ENCODE measurements at places on chromosomes 3 and 15.

- H3K4me1 ChIP-seq = peaks cover 46% of the 10 kb centered on the region
- peak overlapping the region; percentile 89 for H3K27ac ChIP-seq
- H3K36me3 ChIP-seq = no peaks in the 10 kb centered on the region
- DNase-seq = no peak
These were observed 14.5 kb downstream of the TIGIT start for GRCh38 chr3:114308377-114308776.

DNA sequence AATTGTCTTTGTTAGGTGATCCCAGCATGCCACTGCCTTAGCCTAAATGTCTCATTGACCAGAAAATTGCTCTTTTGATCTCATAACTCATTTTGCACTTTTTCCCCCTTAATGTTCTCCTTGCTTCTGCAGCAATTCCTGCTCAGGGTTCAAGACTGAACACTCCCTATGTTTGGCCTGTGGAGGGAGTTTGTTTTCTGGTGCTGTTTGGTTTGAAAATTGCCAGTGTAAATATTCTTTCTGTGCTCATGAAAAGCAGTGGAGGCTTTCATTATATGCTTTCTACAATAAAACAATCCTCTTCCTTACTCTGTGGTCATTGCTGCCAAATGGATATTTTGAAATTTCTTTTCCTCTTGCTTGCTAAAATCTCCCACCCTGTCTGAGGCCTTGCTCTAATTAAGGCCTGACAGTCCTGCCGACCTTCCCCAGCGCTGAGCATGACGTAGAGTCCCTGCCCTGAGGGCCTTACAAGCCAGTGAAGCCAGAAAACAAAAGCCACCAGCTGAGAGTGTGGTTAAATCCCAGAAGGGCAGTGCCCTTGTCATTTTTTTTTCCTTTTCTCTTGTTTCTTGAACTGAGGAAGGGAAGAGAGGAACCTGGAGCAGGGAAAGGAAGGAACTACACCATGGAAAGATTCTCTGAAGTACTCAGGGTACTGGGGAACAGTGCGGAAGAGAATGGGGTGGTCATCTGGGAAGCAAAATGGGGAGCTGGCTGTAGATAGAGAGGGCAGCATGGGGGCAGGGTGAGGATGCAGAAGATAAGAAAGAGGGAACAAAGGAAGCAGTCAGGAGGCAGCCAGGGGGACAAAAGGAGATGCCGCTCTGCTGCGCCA lies 24.8 kb downstream of the ZBTB38 start:
- H3K4me3 ChIP-seq = no peak overlapping the region
- peaks cover 7% of the 10 kb centered on the region for H3K36me3 ChIP-seq
- H3K4me1 ChIP-seq = peaks cover 16% of the 10 kb centered on the region
- DNase-seq = no peak
- peaks cover 3% of the 10 kb centered on the region for H3K27me3 ChIP-seq

DNA sequence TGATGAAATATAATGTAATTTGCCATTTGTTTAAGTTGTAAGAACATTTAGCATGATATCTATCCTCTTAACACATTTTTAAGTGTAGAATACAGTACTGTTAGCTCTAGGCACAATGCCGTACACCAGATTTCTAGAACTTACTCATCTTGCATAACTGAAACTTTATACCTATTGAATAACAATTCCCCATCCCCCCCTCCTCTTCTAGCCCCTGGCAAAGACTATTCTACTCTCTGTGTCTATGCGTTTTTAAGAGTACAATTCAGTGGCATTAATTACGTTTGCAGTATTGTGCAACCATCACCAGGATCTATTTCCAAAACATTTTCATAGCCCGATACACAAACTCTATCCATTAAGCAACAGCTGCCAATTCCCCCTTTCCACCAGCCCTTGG lies 261.7 kb downstream of the PLOD2 start:
- no peaks in the 10 kb centered on the region for H3K27me3 ChIP-seq
- no peaks in the 10 kb centered on the region for H3K4me1 ChIP-seq
- H3K36me3 ChIP-seq = no peaks in the 10 kb centered on the region

DNA sequence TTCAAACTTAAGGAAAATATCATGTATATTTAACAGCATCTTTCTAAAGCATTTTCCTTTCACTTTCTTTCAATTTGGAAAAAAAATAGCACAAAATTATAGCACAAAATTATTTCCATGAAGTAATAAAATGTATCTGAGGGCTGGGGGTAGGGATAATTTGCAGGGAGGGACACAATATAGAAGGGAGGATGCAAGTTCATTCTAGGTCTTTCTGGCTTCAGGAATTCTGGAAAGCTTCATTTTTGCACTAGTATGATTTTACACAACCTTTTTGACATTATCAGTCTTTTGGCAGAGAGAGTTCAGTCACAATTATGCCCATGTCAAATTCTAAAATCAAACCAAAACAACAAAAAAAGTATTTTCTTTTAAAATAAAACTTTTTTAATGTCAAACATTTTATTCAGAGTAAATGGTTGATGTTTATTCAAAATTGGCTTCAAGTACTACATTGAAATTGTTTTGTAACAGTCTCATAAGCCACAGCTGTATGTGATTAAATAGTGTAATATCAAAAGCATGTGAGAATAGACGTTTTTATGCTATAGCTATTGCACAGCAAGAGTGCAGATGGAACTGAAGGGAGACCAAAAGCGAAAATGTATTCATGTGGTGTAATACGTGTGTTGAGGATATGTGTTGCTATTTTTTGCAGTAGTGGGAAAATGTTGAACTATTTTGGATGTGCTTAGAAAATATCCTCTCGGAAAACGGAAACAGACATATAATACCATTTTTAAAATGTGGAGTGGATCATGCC lies 5.8 kb downstream of the RBMS3 start:
- H3K27me3 ChIP-seq = peaks cover 12% of the 10 kb centered on the region
- H3K36me3 ChIP-seq = no peaks in the 10 kb centered on the region
- DNase-seq = no peak
- H3K27ac ChIP-seq = no peak overlapping the region
- peaks cover 6% of the 10 kb centered on the region for H3K4me1 ChIP-seq
- H3K4me3 ChIP-seq = no peak overlapping the region

DNA sequence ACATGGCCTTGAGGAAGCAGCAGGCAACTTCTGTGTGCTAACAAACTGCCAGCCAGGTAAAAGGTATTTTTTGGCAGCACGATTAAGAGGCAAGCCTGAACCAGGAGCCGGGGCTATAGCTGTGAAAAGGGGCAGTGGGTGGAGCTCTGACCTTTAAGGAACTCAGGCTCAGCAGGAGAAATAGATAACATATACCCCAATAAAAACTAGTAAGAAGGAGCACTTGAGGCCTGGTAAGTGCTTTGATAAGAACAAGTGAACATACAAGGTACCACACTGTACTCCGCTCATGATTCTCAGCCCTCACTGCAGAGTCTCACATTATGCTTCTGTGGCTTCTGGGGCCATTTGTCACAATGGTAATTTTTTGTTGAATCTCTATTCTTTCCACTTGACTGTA lies 5.4 kb downstream of the FYCO1 start:
- no peak overlapping the region for H3K4me3 ChIP-seq
- H3K27ac ChIP-seq = no peak overlapping the region
- peaks cover 19% of the 10 kb centered on the region for H3K36me3 ChIP-seq
- peaks cover 33% of the 10 kb centered on the region for H3K4me1 ChIP-seq
- no peaks in the 10 kb centered on the region for H3K27me3 ChIP-seq

GRCh38 chr3:63791974-63792373 lies 27.1 kb upstream of the C3orf49 start:
- DNase-seq = no peak
- H3K27me3 ChIP-seq = peaks cover 3% of the 10 kb centered on the region
- H3K27ac ChIP-seq = no peak overlapping the region
- no peaks in the 10 kb centered on the region for H3K4me1 ChIP-seq
- no peaks in the 10 kb centered on the region for H3K36me3 ChIP-seq

GRCh38 chr3:171844873-171845272 lies 1.7 kb downstream of the TMEM212 start:
- H3K27me3 ChIP-seq = no peaks in the 10 kb centered on the region
- no peak for DNase-seq
- H3K27ac ChIP-seq = no peak overlapping the region
- H3K4me1 ChIP-seq = no peaks in the 10 kb centered on the region
- no peak overlapping the region for H3K4me3 ChIP-seq

DNA sequence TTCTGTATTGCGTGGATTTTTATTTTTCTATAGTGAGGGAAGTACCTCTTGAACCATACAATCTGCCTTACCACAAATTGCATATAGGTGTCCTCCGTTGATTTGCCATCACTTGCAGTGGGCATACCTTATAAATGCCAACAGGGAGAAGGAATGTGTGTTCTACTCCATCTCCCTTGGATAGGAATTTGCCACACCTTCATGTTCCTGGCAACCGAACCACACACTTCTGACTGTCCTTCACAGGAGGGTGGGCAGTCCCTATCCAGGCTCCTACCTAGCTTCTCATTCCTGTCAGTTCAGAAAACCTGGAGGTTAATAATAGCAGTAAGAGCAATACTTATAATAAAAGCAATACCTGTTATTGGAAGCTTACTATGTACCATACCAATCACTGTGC lies 357.7 kb downstream of the EFHB start:
- H3K4me3 ChIP-seq = no peak overlapping the region
- no peak overlapping the region for H3K27ac ChIP-seq
- no peak for DNase-seq
- H3K4me1 ChIP-seq = no peaks in the 10 kb centered on the region

GRCh38 chr15:38459480-38459879 lies 5.6 kb downstream of the FAM98B start:
- no peak for DNase-seq
- peaks cover 49% of the 10 kb centered on the region for H3K4me1 ChIP-seq

- H3K27me3 ChIP-seq = peaks cover 12% of the 10 kb centered on the region
- no peak overlapping the region for H3K27ac ChIP-seq
- no peaks in the 10 kb centered on the region for H3K36me3 ChIP-seq
- no peaks in the 10 kb centered on the region for H3K4me1 ChIP-seq
These were observed 63.7 kb upstream of the DLG1 start for GRCh38 chr3:197362081-197362480.

DNA sequence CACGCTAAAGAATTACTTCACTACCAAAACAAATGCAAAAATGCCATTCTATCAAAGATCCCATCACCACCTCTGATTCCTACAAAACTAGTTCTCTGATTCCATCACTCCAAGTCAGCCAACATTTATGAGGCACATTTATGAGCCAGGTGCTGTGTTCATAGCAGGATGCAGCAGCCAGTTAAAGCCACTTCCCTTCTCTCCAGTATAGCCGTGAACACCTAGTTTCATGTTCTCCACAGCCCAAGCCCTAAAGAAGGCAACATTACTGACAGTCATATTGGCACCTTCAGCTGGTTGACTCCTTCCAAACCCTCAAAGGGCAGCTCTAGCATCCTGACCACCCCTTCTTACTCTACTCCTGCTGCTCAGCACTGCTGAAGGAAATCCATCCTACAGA lies 36.4 kb downstream of the RYK start:
- H3K27me3 ChIP-seq = no peaks in the 10 kb centered on the region
- H3K4me1 ChIP-seq = peaks cover 18% of the 10 kb centered on the region
- no peak overlapping the region for H3K27ac ChIP-seq
- H3K36me3 ChIP-seq = peaks cover 33% of the 10 kb centered on the region
- no peak for DNase-seq
- no peak overlapping the region for H3K4me3 ChIP-seq

GRCh38 chr3:167497903-167498302 lies 24.1 kb upstream of the SERPINI2 start:
- H3K27ac ChIP-seq = no peak overlapping the region
- no peak overlapping the region for H3K4me3 ChIP-seq
- H3K4me1 ChIP-seq = no peaks in the 10 kb centered on the region
- H3K36me3 ChIP-seq = no peaks in the 10 kb centered on the region
- DNase-seq = no peak

DNA sequence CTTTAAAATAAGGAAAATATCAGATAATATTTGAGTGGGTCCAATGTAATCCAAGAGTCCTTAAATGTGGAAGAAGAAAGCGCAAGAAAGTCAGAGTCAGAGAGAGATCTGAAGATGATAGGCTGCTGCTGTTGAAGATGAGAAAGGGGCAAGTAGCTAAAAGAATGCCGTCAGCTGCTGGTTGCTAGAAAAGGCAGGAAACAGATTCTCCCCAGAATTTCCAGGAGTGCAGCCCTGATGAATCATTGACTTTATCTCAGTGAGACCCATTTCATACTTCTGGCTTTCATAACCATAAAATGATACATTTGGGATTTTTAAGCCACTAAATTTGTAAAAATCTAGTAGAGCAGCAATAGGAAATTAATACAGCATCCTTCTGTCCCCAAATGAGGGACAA lies 7.5 kb upstream of the CHMP2B start:
- H3K36me3 ChIP-seq = no peaks in the 10 kb centered on the region
- H3K27me3 ChIP-seq = peaks cover 22% of the 10 kb centered on the region
- no peak overlapping the region for H3K4me3 ChIP-seq
- no peaks in the 10 kb centered on the region for H3K4me1 ChIP-seq
- H3K27ac ChIP-seq = no peak overlapping the region

DNA sequence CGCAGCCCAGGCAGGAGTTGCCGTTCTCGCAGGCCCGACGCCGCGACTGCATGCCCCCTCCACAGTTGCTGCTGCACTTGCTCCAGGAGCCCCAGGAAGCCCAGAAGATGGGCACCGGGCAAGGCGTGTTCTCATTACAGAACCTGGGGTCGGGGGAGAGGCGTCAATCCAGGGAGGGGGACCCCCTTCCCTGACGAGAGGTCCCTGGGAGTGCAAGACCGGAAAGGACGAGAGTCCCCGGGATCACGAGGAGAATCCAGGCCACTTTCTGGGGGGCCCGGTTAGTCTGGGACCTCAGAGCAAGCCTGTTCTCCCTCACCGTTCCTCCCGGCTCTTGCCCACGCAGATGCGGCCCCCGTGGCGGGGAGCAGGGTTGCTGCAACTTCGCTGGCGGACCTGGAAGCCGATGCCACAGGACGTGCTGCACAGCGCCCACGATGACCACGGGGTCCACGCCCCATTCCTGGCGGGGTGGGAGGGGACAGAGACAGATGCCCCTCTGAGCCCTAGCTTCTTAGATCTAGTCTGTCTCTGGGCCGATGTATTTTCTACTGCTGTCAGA lies 113.9 kb downstream of the SEMA5B start:
- no peak overlapping the region for H3K4me3 ChIP-seq
- H3K27ac ChIP-seq = no peak overlapping the region
- DNase-seq = no peak
- peaks cover 14% of the 10 kb centered on the region for H3K27me3 ChIP-seq

DNA sequence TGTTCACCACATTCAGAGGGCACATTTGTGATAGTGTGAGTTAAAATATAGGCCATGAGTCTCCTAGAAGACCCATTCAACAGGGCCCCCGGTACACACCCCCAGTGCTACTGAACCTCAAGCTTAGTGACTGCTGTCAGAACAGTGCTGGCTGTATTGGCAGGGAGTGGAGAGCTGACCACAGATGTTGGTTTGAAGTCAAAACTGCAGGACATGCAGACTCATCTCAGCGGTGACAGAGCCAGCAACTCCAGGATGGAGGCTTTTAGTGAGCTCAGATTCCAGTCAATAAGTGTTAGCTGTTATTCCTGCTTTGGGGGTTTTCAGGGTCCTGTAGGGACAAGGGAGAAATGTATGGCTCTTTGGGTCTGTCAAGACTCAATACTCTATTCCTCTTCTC lies 29.1 kb downstream of the PRR20G start:
- DNase-seq = no peak
- H3K4me3 ChIP-seq = no peak overlapping the region
- H3K27me3 ChIP-seq = peaks cover 6% of the 10 kb centered on the region
- no peak overlapping the region for H3K27ac ChIP-seq

- no peaks in the 10 kb centered on the region for H3K27me3 ChIP-seq
- no peaks in the 10 kb centered on the region for H3K36me3 ChIP-seq
- H3K4me1 ChIP-seq = no peaks in the 10 kb centered on the region
- H3K27ac ChIP-seq = no peak overlapping the region
These were observed 874.7 kb upstream of the GBE1 start for GRCh38 chr3:82636177-82636576.

GRCh38 chr15:32057876-32058425 lies 27.6 kb downstream of the CHRNA7 start:
- no peaks in the 10 kb centered on the region for H3K36me3 ChIP-seq
- H3K4me3 ChIP-seq = no peak overlapping the region
- H3K27me3 ChIP-seq = no peaks in the 10 kb centered on the region
- H3K4me1 ChIP-seq = no peaks in the 10 kb centered on the region
- no peak for DNase-seq
- no peak overlapping the region for H3K27ac ChIP-seq

Measured in activated B cell treated with CpG ODN at 0.5 μM for 24 hours (primary cell).